NCI-H1694 treated with DMSO at 0.1 percent for 48 hours (cell line): ENCODE measurements at places on chromosomes 5 and 9.

- DNase-seq: peak; percentile 48
Observed at GRCh38 chr5:178234750-178235587, 2.4 kb upstream of the PHYKPL start.

- DNase-seq: no peak
Observed at GRCh38 chr9:93037476-93037971, 21.0 kb upstream of the SUSD3 start.

GRCh38 chr5:172110260-172110815 is 77.7 kb downstream of the STK10 start:
- no peak for DNase-seq

DNA sequence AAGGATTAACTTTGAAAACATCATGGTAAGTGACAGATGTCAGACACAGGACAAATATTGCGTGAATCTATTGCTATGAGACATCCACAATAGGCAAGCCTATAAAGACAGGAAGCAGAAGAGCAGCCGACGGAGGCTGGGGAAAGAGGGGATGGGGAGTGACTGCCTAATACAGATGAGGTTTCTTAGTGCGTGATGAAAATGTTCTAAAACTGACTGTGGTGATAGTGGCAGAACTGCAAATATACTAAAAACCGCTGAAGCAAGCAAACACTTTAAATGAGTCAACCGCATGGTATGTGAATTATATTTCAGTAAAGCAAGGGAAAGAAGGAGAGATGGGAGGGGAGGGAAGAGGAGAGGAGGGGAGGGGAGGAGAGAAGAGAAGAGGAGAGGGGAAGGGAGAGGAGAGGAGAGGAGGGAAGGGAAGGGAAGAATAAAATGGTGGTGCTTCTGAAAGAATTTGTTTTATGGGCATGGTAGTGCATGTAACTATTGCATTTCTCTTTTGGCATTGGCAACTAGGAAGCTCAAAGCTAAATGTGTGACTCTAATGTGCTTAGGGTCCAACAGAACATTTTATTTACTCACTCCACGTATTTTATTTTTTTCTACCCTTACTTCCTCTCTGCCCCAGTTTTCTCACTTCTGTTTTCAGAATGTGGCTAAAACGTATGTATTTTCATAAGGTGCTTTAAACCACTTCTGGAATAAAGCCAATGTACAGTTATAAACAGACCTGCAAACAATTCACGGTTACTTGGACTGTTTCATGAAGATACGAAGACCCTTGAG is 21.3 kb downstream of the AKNA start:
- no peak for DNase-seq

- no peak for DNase-seq
Observed at GRCh38 chr9:34440017-34440416, 18.4 kb downstream of the FAM219A start.

GRCh38 chr5:78335976-78336375 is 24.4 kb upstream of the SCAMP1 start:
- no peak for DNase-seq

GRCh38 chr9:87698069-87698809 is 27.7 kb upstream of the CTSL start:
- DNase-seq: no peak

DNA sequence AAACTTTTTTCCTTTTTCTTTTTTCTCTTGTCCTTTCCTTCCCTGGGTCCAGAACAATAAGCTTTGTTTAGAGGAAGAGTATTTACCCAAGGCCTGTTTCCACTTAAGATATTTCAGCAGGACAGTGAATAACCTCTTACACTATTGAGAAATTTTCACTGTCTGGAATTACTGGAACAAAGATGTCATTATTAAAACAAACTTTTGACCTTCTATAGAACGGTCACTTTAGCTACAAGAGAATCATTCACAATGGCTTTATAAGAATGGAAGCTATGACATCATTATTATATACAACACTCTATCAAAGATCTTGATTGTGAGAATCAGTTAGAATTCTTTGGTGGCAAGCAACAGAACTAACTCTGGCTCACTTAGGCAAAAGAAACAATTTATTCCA is 22.0 kb upstream of the ARHGAP26 start:
- DNase-seq: no peak

DNA sequence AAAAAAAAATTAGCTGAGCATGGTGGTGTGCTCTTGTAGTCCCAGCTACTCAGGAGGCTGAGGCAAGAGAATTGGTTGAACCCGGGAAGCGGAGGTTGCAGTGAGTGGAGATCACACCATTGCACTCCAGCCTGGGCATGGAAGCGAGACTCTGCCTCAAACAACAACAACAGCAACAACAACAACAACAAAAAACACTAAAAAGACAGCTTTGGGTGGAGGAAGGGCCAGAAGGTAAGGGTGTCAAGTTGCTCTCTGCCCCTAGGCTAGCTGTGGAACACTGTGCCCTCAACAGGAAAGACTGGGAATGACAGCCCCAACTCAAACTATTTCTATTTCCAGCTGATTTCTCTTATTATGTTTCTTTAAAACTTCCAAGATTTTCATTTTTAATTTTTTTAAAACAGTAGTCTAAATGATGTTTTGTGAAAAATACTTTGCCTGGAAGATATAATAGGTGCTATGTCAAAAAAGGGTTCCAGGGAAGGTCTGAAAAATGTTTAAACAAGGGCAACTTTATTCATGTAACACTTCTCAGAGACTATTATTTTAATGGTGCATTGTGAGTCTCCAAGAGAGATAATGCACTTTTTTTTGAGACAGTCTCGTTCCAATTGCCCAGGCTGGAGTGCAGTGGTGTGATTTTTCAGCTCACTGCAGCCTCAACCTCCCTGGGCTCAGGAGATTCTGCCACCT is 29.9 kb downstream of the CLINT1 start:
- DNase-seq: no peak

DNA sequence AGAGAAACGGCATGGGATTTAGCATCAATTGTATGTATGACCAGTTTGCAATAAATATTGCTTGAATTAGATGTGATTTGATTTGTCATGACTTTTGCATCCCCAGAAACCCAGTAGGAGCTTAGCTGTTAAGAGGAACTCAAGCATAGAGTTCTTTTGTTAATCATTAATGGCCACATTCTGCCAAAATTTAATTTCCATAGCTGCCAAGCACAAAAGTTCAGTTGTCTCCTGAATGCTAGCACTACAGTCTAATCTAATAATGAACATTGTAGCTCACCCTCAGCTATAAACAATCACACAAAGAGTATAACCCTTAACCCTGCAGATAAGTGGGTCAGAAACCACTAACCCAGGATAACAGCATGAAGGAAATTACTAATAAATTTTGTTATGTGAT is 169.8 kb upstream of the GRAMD2B start:
- no peak for DNase-seq

DNA sequence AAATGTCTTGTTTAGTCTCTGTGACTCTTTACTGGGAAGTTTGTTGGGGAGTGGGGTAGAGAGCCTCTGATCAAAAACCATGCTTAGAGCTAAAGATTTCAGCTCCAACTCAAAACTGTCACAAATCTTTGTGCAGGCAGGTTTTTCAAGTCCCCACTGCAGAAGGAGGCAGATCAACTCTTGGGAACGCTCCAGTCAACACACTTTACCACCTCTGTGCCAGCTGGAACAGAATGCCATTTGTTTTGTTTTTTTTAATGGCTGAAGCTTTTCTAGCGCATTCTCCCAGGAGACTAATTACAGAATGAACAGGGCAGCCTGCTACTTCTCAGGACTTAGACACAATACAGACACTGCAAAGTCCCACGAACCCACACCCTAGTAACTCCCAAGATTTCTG is 17.9 kb upstream of the LHX6 start:
- DNase-seq: no peak

GRCh38 chr5:96427824-96428223 is 5.2 kb downstream of the PCSK1 start:
- DNase-seq: no peak

DNA sequence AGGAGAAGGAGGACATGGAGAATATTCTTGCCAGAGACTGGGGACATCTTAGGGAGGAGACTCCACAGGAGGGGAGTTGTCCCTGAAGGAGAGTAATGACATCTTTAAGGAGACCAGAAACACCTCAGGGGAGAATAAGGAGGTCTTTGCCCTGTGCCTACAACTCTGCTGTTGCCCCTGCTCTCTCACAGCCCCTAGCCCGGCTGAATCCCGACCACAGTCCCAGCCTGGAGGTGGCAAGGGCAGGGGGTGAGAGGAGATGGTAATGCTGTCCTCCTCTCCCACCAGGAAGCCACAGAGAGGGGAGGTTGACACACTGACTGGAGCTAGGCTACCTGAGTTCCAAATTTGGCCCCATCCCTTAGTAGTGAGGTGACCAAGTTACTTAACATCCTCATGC is 30.2 kb upstream of the ENHO start:
- no peak for DNase-seq

DNA sequence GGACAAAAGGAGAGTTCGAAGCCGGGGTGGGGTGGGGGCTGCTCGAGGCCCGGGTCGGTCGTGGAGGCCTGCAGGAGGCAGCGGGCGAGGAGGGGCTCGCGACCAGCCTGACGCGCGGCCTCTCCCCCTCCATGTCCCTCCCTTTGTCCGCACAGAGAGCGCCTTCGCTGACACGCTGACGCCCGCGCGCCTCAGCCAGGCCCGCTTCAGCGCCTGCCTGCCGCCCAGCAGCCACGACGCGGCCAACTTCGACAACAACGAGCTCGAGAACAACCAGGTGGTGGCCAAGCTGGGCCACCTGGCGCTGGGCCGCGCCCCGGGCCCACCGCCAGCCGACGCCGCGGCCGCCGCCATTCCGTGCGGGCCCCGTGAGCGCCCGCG is 42.2 kb downstream of the NEURL1B start:
- no peak for DNase-seq

- DNase-seq: no peak
Observed at GRCh38 chr9:88177371-88177770, 39.1 kb upstream of the SPATA31C2 start.

DNA sequence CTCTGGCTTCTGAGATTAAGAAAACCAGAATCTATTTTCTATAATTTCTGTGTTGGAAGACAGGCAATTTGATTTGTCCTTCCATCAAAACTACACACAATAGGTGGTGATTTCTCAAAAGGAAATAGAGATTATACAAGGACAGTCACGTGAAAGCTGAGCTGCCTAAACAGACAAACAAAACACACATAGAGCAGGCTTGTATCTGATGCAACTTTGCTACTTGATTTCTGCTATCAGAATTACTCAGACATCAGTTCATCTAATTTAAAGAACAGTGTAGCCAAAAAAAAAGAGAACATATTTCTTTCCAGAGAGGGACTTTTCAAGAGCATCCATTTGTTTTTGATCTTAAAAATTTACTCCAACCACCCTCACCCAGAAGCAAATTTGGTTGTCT is 2128.3 kb upstream of the C9orf72 start:
- DNase-seq: no peak

GRCh38 chr5:171770153-171770552 is 15.5 kb upstream of the SMIM23 start:
- no peak for DNase-seq
